Uterus (tissue), 4 donors: ENCODE measurements at places on chromosomes 1 and 21.

DNA sequence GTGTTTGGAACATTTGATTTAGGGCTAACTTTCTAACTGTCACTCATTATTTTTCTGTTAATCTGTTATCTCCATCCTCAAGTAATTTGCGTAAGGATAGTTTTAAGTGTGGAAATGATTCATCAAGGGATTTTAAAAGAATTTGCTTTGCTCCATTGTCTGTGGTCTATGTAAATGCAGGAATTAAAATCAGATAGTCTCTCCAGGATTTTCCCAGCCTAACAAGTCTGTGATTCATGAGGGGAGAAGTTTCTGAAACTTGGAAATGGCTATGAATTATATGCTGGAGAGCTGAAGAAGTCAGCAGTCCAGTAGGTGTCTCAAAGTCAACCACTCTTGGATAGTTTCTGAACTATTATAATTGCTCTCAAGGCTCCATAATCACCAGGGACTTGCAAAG, 264.5 kb downstream of the MRPL39 start:
- DNase-seq, result no peak

GRCh38 chr1:162081316-162081715, 11.8 kb downstream of the NOS1AP start:
- no peak for DNase-seq

DNA sequence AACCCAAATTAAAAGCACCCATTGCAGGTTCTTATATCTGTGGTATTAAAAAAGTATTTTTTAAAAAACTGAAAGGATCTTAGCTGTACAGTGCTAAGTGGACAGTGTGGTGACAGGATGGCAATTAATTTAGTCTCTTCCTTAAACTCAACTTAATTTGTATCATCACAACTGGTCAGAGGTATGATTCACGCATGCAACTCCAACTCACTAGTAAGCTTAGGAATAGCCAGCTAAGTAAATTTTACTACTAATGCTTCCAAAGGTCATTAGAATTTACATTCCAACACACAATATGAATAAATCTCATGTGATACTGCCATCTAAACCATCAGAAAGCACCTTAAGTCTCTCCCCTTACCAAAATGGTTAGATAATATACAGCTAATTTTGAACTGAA, 35.4 kb downstream of the ENAH start:
- DNase-seq, result no peak

GRCh38 chr1:174114788-174115448, 44.4 kb upstream of the RABGAP1L start:
- no peak for DNase-seq

GRCh38 chr1:47780469-47780995, 216.7 kb downstream of the TRABD2B start:
- no peak for DNase-seq

DNA sequence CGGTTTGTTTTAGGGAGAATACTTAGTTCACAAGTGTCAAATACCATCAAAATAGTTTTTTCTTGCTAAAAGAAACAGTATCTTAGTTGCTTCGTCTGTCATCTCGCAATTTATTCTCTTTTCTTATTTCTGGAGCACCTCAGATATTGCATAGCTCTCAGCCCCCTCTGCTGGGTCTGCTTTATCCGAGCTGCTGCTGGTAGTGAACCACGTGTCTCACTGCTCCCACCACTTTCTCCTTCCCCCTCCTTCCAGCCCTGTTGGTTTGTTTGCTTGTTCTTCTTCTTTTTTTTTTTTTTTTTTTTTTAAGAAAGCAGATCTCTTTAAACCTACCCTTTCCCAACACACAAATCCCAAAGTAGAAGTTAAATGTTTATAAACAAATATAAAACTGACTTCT, 170.8 kb downstream of the EDEM3 start:
- no peak for DNase-seq

- no peak for DNase-seq
Measured at GRCh38 chr1:212514056-212514614, 81.4 kb downstream of the NENF start.

GRCh38 chr21:41962425-41962966, 8.7 kb upstream of the C2CD2 start:
- no peak for DNase-seq

DNA sequence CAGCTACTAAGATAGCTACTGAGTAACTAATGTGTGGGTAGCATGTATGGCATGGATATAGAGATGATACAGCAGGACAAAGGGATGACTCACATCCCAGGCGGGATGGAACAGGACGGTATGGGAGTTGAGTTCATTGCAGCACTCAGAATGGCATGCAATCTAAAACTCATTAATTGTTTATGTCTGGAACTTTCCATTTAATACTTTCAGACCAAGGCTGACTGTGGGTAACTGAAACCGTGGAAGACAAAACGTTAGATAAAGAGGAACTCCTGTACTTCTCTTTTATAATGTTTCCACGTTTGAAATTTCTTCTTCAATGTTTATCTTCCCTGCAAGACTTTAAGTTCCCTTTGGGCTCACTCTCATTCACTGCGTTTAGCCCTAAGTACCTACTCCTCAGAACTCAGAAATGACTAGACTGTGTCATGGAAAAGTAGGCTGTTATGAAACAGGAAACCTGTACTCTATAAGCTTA, 151.9 kb downstream of the MAGI3 start:
- no peak for DNase-seq

GRCh38 chr1:8537991-8538390, 220.1 kb downstream of the SLC45A1 start:
- no peak for DNase-seq

DNA sequence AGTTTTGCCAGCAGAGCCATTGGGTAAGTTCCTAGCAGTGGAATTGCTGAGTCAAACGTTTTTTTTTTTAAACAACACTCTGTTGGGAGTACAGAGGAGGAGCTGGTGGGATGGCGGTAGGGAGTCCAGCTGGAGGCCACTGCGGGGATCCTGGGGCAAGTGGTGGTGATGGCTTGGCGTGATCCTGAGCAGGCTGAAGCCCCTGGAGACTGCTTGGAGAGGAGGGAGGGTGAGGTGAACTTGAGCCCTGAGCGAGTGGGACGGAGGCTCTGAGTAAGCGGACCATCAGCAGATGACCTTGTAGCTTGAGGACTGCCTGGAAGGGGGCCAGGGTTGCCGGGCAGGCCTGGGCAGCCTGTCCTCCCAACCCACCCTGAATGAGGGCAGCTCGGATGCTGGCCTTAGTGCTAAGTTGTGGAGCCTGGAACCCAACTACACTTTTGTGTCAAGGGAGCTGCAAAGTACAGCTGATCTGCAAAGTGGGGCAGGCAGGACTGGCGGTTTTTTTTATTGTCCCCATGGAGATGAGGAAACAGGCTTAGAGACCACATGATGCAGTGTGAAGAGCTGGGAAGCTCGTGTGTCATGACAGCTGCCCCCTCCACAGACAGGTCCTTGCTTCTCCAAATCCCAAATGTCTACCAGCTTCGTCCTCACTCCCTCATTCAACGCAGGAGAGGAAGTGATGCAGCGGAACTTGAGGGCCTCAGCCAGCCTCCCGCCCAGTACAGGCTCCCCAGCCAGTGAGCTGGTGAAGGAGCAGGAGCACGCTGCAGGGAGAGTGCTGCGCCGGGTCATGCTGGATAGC, 20.2 kb downstream of the MRPL37 start:
- DNase-seq, result peak; percentile 51

- DNase-seq, result no peak
Measured at GRCh38 chr1:176692988-176693696, 230.2 kb downstream of the PAPPA2 start.

DNA sequence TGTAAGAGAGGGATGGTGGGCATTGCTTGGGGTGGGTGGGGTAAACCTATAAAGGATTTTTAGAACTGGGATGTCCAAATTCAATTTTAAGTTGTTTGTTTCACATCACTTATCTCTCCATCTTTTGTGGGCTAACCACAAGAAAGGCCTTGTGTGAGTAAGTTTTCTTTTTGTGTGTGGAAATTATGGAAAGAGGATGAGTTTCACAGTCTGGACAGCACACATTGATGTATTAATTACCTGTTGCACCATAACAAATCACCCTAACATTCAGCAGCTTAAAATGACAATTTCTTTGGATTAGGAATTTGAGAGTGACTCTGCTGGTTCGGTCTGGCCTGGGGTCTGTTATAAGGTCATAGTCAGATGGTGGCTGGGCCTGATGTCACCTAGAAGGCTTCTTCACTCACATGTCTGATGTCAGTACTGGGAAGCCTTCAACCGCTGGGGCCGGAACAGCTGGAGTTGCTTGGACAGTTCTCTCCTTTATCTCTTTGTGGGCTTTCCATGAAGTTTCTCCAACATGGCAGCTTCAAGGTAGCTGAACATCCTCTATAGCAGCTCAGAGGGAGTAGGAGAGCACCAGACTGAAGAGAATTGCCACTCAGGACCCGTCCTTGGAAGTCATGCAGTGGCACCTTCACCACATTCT, 2.0 kb upstream of the COL9A2 start:
- DNase-seq, result no peak

GRCh38 chr1:154546264-154547063, 12.0 kb downstream of the UBE2Q1 start:
- peak; percentile 39 for DNase-seq

GRCh38 chr1:171290621-171291020, 23.4 kb upstream of the FMO4 start:
- DNase-seq, result no peak

DNA sequence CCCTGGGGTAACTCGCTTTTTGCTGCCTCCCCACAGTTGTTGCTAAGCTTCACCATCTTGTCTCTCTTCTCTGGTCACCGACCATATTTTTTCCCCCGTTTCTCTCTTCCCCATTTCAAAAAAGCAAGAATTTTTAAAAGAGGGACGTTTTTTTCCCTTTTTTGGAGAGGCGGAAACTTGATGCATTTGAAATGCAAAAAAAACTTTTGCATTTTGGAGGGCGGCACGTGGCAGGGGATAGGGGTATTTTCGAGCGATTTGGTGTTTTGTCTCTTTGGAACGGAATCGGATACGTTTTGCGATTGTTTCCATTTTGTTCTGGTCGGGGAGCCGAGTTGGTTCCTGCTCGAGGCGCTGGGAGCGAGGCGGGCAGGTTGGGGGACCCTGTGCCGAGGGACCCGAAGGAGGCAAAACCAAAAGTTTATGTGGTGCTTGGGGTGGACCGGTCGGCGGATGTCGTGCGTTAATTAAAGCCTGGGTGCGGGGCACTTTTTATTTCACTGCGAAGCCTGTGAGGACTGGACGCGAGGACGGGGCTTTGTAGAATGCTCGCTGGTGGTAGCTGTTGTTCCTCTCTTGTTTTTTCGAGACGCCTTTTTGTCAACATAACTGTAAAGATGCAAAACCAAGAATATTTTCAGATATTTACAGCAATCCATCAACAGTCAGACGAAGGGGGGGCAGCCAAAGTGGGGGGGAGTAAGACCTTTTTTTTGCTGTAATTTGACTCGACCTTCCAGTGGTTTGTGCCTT, 884 bp downstream of the H3-3A start:
- DNase-seq, result peak; percentile 51
